ENCODE measurements at places on chromosomes 2 and 18.

GRCh38 chr2:5975401-5975800 is 283.2 kb downstream of the SOX11 start:
- DNase-seq, result no peak

GRCh38 chr2:165582409-165582808 is 112.9 kb downstream of the CSRNP3 start:
- no peak for DNase-seq

GRCh38 chr2:60882971-60883753 is 1.8 kb downstream of the REL start:
- DNase-seq, result no peak

GRCh38 chr2:6896930-6897759 is 19.6 kb downstream of the RSAD2 start:
- DNase-seq, result no peak

GRCh38 chr2:39107156-39107555 is 13.7 kb downstream of the SOS1 start:
- DNase-seq, result no peak

DNA sequence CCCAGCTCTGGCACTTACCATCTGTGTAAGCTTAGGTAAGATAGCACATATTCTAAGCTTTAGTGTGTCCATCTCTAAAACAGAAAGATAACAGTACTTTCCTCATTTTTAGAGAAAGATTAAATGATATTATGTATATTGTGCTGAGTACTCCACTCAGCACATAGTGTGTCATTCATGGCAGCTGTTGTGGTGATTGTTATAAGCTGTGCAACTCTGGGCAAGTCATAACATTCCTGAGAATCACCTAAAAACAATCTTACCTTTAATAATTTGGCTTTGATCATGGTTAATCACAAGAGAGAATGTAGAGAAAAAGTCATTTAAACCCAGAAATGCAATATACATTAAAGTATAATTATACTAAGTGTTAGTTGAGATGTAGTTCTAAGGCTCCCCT is 391.5 kb downstream of the GALNT13 start:
- DNase-seq, result no peak

GRCh38 chr2:227377467-227378351 is 1.4 kb downstream of the TM4SF20 start:
- DNase-seq, result no peak
